Substantia nigra (tissue), 51 donors: ENCODE measurements at places on chromosomes 2 and 18.

DNA sequence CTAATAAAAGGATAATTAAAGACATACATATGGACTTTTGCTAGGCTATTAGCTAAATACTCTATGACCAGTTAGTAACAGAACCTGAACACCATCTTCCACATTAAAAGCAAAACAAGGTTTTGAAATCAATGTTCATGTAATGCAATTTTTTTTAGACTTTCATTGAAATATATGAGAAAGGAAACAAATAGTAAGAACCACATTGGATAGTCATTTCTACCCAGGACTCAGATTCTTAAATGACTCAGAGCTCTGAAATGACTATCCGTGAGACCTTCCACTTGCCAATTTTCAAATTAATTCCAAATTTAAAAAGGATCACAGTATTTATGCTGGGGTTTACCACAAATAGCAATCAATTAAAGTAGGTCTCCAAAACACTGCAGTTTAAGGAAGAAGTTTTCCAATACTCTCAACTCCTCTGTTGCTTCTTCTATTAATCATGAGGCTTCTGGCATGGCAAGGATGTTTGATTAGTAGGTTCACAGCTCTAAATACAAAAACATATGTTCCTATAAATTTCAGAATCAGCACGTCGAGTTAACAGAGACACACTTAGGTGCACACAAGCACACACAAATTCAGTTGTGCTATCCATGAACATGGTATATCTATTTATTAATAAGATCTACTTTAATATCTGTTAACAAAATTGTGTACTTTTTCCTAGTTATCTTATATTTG, 841.0 kb downstream of the RNF144A start:
- no peak for DNase-seq

- DNase-seq, result no peak
Observed at GRCh38 chr18:59576541-59577385, 120.5 kb downstream of the CCBE1 start.

- no peak for DNase-seq
Observed at GRCh38 chr2:24492421-24493279, 1.6 kb downstream of the NCOA1 start.

DNA sequence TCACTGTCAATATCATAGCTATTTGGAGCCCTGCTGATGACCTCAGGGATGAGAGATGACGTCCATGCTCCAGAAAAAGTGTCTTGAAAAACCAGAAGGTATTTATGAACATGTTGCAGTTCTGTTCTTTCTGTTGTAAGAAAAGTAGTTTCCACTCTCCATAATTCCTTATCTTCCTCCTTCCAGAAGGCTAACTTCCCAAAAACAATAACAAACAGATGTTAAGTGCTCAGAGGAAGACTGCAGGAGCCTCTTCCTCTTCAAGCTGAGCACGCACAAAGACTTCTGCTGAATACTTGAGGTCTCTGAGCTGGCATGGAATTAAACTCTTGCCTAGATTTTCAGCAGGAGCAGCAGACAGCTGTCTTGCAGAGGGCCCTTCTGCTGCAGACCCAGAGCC, 434.5 kb upstream of the KLHL29 start:
- no peak for DNase-seq

DNA sequence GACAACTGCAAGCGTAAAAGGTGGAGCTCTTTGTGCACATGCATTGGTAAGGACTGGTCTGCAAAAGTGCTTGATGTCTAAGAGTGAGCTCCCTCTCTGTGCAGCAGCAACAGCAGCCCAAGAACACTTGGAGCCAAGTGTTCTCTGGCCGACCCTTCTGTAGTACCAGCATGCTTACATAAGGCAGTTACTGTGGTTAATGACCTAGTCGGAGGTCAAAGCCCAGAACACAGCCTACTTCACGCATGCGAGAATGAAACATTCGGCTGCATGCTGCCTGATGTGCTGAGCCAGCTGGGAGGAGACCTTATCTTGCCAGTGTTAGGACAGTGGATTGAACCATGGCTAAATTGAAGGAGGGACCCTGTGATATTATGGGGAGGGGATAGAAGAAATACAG, 21.3 kb downstream of the NCAPH start:
- DNase-seq, result no peak

DNA sequence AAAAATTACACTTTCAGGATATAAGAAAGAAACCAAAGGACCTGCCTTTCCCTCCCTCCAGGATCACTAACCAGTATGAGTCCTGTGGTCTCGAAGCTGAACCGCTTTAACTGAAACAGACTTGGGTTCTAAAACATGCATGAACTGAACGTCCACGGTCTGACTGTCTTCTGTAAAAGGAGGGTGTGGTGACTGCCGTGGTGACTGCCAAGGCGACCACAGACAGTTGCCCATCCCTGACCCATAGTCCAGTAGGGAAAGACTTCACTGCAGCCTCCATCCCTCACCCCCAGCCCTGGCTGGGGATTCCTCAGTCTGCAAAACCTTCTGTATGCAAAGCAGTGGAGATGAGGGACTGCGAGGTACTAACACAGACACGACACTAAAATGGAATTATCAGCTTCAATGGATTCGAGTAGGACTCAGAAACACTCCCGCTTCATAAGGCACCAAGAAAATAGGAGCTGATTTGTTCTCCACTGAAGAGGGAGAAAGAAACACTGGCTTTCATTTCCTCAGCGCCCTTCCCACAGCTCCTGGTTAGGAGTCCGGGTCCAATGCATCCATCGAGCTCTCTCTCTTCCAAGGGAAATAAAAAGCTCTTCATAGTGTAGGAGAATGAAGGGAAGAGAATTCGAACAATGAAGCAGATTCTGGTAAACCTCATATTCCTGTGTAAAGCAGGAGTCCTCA, 197.2 kb downstream of the HDAC4 start:
- DNase-seq, result no peak

DNA sequence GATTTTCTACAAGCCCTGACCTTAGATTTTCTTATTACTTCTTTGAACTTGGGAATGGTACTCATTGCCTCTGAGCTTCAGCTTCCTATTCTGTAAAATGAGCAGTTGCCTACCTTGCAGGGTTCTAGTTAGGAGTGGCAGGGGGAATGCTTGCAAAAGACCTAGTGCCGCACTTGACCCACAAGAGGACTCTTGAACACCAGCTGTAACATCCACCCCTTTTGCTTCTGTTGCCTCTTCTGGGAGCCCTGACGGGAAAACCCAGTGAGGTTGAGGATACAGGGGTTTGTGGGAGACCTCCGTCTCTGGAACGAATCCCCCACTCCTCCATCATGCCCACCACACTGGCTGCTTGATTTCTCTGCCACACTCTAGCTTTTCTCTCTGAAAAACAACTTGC, 27.1 kb upstream of the LBH start:
- DNase-seq, result no peak

GRCh38 chr2:207482630-207483029, 47.1 kb upstream of the CREB1 start:
- DNase-seq, result no peak

DNA sequence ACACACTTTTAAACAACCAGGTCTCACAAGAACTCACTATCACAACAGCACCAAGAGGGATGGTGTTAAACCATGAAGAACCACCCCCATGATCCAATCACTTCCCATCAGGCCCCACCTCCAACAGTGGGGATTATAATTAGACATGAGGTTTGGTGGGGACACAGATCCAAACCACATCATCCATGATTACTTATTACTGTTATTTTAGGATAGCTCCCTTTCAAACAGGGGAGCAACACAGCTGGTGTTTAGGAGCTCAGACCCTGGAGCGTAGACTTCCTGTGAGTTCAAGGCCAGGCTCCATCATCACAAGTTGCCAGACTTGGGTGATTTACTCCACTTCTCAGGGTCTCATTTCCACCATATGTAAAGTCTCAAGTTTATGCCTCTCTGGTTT, 382.7 kb downstream of the HRH4 start:
- DNase-seq, result no peak

GRCh38 chr2:97359861-97360584, 229.7 kb downstream of the ANKRD36B start:
- DNase-seq, result no peak

- DNase-seq, result no peak
Observed at GRCh38 chr2:17058772-17059402, 393.3 kb upstream of the CYRIA start.

GRCh38 chr2:57733956-57734355, 312.6 kb upstream of the VRK2 start:
- DNase-seq, result no peak

DNA sequence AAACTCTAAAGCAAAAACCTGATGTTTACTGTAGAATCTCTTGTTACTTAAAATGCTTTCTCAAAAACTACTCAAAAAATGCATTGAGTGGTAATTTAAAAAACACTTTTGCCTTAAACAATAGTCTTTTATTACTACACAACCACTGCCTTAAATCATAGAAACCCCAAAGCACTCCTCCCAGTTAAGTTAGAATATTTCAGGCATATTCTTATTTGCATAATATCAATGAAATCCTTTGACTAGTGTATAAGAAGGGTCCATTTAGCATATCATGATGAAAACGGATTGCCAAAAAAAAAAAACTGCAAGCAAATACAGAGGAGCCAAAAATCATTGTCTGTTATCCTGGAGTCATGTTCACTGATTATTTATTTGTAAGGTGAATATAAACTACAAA, 119.2 kb downstream of the PTPRM start:
- no peak for DNase-seq

- no peak for DNase-seq
Observed at GRCh38 chr2:12797815-12798214, 81.1 kb downstream of the TRIB2 start.

DNA sequence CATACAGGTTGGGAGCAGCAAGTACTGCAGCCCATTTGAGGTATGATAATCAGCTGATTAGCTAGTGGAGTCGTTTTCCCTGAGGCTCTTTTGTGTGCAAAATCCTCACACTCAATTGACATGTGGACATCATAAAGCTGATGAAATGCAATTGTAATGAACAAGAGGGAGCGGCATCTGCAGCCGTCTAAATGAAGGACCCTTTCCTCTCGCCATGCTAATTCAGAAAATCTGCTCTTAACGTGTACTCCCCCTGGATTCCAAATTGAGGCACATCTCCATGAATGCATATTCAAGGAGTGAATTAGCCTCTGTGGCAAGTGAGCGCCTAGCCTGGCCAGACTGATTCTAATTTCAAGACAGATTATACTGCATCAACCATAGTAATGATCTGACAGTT, 260.9 kb upstream of the ATP5MC3 start:
- DNase-seq, result no peak
